ENCODE measurements at places on chromosomes 16 and 17.

GRCh38 chr17:57665696-57666095, 79.4 kb downstream of the CCDC182 start:
- DNase-seq, result no peak

DNA sequence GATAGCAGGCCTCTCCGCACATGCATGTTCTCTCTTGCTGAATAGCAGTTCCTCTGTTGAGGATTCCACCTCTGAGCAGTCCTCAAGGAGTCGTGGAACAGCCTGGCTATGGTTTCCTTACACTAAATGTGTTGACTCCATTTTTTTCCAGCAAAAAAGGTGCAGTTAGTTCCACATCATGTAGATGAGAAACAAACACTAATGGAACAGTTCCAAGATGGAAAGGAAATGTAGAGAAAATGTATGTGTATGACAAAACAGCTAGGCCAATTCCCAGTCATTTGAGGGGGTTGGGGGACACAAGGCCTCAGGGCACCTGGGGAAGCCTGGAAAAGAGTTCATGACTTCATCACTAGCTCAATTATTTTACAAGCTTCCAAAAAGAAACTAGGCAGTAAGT, 90.0 kb downstream of the CFDP1 start:
- DNase-seq, result no peak

- DNase-seq, result no peak
Observed at GRCh38 chr17:14428648-14429029, 127.8 kb downstream of the HS3ST3B1 start.

DNA sequence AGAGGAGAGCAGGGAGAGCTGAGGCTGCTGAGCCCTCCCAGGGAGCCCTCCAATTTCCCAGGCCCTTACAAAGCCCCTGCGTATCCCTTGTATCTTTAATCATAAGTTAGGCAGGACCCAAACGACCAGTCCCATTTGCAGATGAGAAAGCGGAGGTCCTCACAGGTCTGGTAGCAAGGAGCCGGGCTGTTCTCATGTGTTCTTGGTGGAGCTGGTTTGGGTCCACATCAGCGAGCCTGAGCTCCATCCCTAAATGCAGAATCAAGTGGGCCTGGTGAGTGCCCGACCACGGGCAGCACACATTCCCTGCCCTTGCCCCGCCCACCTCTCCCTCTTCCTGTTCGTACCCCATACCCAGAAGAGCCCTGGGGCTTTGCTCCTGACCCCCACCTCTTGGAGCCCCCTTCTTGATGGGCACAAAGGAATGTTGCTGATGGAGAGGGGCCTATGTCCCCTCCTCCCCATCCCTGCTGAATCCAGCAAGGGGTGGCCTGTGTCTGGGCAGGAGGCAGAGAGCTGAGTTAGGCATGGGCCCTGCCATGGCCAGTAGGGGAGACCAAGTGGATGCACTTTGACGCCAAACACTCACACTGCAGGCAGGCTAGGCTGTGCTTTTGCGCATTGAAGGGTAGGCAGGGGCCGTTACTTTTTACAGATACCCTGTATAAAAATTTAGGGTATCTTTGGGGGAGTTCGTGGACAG, 18.3 kb upstream of the ADCY7 start:
- no peak for DNase-seq

DNA sequence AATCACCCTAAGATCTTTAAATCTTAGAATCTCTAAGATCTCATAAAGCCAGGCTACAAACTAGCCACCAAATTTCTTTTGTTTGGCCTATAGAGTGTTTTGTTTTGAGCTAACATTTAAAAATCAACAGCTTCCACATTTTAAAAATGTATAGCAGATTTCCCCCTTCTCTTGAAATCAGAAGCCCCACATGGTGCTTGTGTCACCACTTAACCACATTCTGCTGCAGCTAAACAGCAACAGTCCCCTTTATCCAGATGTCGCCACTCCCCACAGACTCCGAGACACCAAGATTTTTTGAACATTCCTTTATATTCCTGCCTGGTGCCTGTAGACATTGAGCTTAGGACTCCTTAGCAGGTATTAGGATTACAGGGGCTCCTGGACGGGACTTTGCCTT, 16.0 kb downstream of the GUCY2D start:
- no peak for DNase-seq

DNA sequence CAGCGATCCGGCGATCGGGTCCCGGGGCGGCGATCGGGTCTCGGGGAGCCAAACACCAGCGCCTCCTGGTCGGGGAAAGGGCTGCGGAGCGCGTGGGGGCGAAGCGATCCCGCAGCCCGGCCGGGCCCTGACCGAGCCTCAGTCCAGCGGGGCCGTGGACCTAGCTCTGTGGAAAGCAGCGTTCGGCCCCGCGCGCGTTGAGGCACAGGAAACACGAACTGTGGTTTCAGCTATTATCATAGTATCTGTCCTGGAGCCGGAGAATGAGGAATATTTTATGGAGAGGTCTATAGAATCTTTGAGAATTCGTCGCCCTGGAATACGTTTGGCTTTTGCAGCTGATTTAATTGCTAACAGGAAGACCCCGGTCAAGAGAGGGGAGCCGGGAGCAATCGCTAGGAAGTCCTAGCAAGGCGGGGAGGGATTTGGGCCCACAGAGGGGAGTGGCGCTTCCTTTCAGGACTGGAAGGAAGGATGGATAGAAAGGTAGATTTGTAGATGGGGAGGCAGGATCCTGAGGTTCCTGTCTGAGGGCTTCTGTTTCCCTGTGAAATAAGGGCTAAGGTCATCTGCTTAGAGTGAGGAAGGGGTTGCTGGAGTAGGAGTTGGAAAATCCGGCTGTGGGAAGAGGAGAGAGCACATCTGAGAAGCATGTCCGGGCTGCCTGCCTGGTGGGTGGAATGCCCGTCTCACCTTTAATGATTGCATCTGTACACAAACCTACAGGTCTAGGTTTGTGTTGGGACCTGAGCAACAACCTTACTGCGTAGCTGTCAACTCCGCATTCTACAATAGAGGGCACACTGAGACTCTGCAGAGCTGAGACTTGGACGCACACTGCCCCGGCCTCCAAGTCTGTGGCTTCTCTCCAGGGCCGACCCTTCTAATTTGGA, 770 bp downstream of the CCNF start:
- no peak for DNase-seq

DNA sequence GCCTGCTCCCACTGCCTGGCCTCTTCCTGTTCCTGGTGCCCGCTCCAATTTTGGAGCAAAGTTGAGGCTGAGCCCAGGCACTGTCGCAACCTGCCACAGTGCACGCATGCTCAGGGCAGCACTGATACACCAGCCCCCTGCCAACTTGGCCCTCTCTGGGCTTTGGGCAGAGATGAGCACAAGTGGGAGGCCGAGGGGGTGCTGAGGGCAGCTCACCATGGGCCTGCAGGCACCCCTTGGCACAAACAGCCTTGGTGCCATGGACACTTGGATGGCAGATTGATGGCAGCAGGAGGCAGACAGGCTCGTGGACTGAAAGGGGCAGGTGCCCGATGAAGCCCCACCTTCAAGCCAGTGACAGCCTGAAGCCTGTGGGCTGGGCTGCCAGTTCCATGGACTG, 42.9 kb downstream of the PIGL start:
- DNase-seq, result no peak

- DNase-seq, result no peak
Observed at GRCh38 chr17:66764506-66764905, 70.4 kb upstream of the CACNG5 start.

GRCh38 chr16:9378876-9379275, 287.4 kb downstream of the HAPSTR1 start:
- DNase-seq, result no peak

DNA sequence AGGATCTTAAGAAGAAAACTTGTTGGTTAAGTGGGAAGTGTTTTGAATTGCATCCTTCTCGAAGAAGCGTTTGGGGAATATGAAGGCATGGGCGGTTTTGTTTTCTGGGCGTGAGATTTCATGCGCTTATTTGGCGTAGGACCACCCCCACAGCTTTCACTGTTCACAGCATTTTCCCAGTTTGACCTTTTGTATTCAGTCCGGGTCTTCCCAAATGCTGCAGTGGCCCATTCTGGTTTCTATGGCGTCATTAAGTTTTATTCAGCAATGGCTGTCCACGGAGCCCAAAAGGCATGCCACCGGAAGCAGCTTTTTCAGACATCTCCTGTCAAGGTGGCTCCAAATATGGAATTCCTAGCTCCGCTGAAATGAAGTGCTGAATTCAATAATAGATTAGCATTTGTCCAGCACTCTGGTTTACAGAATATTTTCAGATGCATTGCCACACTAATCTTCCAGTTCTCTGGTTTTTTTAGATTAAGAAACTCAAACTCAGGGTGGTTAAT, 90.6 kb upstream of the FBXO47 start:
- no peak for DNase-seq

DNA sequence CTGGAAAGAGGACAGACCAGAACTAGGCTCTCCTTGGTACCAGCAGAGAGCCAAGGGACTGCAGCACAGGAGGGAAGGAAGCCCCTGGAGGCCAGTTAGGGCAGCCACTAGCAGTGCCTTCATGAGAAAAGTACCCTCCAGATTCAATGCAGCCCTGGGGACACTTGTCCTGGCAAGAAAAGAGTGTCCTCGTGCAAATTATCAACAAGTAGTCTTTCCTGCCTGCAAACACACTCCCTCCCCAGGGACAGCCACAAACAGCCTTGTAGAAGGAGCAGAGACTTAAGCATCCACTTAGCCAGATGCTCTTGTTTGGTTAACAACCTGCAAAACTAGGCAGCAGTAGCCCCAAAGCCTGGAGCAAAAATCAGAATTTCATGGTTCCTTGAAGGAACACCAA, 24.3 kb downstream of the CENPV start:
- DNase-seq, result no peak

GRCh38 chr16:48125888-48126287, 29.9 kb downstream of the ABCC12 start:
- DNase-seq, result no peak

GRCh38 chr16:85052536-85052935, 24.9 kb downstream of the KIAA0513 start:
- no peak for DNase-seq

GRCh38 chr17:1997927-1998742, 27.0 kb downstream of the RTN4RL1 start:
- no peak for DNase-seq
